Uterus (tissue), 4 donors: ENCODE measurements at places on chromosomes 5 and 9.

- no peaks in the 10 kb centered on the region for H3K36me3 ChIP-seq
- no peak overlapping the region for H3K4me3 ChIP-seq
- no peaks in the 10 kb centered on the region for H3K27me3 ChIP-seq
- no peak for DNase-seq
- H3K4me1 ChIP-seq = no peaks in the 10 kb centered on the region
These were observed 103.2 kb downstream of the MSX2 start for GRCh38 chr5:174827558-174827957.

DNA sequence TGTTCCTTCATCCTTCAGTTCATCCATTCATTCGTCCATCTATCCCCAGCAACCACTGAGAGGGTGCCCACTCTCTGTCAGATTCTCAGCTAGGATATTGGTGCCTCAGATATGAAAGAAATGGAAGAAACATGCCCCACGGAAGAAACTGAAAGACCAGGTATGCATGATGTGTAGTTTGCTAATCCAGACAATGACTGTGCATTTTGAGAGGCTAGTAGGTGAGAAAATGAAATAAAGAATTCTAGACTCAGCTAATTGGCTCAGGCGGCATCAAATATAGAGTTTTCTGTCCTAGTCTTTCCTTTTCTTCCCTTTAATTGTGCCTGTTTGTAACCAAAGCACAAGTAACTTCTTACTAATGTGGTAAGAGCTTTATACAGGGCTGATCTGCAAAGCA lies 104.7 kb downstream of the PDZD2 start:
- no peak overlapping the region for H3K4me3 ChIP-seq
- H3K27me3 ChIP-seq = no peaks in the 10 kb centered on the region
- H3K27ac ChIP-seq = no peak overlapping the region
- no peaks in the 10 kb centered on the region for H3K36me3 ChIP-seq
- H3K4me1 ChIP-seq = no peaks in the 10 kb centered on the region

DNA sequence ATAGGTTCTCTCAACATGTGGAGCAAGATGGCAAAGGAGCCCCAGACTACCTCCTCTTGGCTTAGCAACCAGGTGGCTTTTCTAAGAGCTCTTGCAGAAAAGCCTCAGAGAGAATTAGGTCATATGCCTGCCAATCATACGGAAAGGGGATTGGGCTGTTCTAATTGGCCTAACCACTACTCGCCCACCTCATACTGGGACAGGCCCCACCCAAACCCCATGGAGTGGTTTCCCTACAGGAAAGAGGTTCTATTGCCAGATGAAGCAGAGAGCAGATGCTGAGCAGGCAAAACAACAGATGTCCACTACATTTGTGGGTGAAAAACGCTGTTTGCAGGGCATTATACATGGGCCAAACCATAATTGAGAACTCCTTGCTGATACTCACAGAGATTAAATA lies 29.0 kb downstream of the ABLIM3 start:
- H3K27ac ChIP-seq = no peak overlapping the region
- H3K36me3 ChIP-seq = no peaks in the 10 kb centered on the region
- no peaks in the 10 kb centered on the region for H3K27me3 ChIP-seq
- DNase-seq = no peak
- no peaks in the 10 kb centered on the region for H3K4me1 ChIP-seq

GRCh38 chr5:83255268-83255667 lies 177.9 kb downstream of the XRCC4 start:
- DNase-seq = no peak
- H3K4me3 ChIP-seq = no peak overlapping the region
- no peaks in the 10 kb centered on the region for H3K27me3 ChIP-seq
- H3K27ac ChIP-seq = no peak overlapping the region

- H3K4me3 ChIP-seq = peak overlapping the region; percentile 48
- peak overlapping the region; percentile 86 for H3K27ac ChIP-seq
- H3K27me3 ChIP-seq = no peaks in the 10 kb centered on the region
- no peaks in the 10 kb centered on the region for H3K4me1 ChIP-seq
- H3K36me3 ChIP-seq = no peaks in the 10 kb centered on the region
These were observed 1.5 kb downstream of the COL27A1 start for GRCh38 chr9:114156657-114157421.
